ENCODE measurements at places on chromosomes 12 and 14. TPM values are rescaled to one million over a fixed set of nuclear protein-coding genes. Genes with fewer than 3 reads are reported as not detected.

Gene TMEM229B
- polyA plus RNA-seq = 0.19 TPM

Gene TPH2
- not detected for polyA plus RNA-seq

Gene OR6C2
- not detected for polyA plus RNA-seq

Gene SLC10A1
- polyA plus RNA-seq = not detected

Gene MORN3
- 0.18 TPM for polyA plus RNA-seq

Gene SVOP
- 0.81 TPM for polyA plus RNA-seq
